Common myeloid progenitor, CD34-positive (primary cell): ENCODE measurements at places on chromosomes 3 and 15.

DNA sequence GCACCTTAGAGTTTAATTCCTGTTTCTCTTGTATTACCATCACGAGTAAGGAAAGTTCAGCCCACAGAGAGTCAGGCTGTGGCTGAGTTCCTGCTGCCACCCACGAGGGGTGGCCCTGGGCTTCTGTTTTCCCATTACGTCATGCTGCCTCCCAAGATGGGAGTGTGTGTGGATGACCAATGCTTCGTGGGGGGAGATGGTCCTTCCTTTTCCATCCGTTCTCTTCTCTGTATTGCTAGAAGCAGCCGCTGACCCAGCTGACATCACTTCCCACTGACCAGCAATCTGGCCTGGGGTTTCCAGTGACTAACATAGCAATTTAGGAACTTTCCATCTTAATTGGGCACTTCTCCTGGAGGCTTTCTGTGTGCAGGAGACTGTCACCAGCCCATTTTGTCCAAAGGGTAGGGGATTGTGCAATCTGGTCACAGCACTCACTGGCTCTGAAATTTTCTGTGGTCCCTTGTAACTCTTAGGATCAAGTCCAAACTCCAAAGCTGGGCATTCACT lies 9.3 kb downstream of the IRAK2 start:
- DNase-seq, result peak; percentile 27

GRCh38 chr15:101534376-101534970 lies 45.0 kb upstream of the PCSK6 start:
- no peak for DNase-seq

- DNase-seq, result no peak
Measured at GRCh38 chr3:181330821-181331563, 341.5 kb upstream of the DNAJC19 start.

DNA sequence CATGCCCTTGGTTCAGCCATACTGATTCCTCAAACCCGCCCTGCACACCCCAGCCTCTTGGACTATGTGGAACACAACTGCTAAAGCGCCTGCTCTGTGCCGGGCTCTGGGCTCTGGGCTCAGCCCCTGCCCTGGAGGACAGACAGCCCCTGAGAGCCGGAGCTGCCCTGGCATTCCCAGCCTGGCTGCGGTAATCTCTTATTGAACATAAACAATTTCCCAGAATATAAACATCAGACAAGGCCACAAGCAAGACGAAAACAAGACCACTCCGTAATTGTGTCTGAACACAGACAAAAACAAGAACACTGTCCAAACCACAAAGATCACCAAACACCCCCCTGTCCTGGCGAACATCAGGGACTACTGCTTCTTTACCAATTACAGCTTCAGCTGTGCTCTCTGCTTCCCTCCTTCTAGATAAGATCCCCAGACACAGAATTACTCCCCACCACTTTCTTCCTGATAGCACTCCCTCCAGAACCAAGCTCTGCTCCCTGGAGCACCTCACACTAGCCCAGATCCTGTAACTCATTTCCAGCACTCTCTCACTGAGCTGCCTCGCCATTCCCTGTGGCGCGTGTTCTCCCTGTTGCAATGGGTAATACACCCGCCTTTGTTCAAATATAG lies 57.1 kb upstream of the TLE3 start:
- no peak for DNase-seq

DNA sequence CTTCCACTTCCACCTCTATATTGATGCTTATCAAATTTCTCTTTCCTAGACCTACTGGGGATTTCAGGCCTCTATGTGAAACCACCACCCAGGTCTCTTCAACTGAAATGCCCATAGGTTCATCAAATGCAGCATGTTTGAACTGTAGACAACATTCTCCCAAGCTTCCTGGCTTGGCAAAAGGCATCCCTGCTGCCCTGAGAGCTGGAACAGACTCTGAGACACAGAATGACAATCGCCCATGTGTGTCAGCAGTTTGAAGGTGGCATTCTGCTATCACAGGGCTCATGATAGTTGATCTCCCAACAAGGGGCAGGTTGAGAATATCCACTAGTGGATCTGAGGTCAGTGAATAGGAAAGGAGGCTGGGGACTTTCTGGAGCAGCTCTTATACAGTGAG lies 200.7 kb downstream of the RPLP1 start:
- no peak for DNase-seq

DNA sequence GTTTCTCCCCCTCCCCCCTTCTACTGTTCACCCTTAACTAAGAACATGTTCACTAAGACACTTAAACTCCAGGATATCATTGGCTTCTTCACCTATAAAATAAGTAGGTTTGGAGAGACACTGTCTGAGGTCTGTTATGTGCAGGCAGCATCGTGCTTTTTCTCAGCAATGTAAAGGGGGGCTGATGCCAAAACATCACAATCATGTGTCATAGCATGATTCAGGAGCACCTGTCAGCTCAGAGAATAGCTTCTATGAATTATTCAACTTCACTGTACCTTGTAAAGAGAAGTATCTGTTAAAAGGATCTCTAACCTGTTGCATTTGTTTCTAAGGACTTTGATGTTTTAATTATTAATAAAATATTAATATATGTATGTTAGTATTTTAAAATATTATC lies 211.4 kb upstream of the EPHA3 start:
- no peak for DNase-seq

DNA sequence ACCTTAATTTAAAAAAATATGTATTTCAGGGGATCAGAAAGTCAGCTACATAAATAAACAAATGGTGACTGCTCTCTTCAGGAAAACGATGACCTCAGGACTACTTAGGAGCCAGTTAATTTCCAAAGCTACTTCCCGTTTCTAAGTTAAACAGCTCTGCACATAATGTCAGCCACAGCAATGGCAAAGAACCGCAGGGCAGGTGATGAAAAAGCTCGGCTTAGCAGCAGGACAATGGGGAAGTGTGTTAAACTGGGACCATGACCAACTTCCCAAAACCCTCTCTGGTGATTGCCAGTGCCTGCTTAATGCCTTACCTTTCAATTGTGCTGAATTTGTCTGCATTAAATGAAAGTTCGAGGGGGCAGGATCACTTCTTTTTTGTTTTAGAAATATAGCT lies 258.9 kb downstream of the FHIT start:
- DNase-seq, result peak; percentile 50

DNA sequence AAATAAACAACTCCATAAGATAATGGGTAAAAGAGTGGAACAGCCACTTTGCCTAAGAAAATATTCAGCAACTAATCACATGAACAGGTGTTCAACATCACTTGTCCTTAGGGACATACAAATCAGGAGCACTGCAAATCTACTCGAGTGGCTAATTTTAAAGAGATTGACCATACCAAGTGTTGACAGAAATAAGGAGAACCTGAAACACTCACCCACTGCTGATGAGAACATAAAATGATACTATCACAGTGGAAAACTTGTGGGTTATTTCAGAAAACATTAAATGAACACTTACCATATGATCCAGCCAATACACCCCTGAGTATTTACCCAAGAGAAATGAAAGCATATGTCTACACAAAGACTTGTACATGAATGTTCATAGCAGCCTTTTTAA lies 70.5 kb downstream of the GABRB3 start:
- DNase-seq, result no peak

- no peak for DNase-seq
Measured at GRCh38 chr3:136296960-136297359, 46.8 kb downstream of the PCCB start.

DNA sequence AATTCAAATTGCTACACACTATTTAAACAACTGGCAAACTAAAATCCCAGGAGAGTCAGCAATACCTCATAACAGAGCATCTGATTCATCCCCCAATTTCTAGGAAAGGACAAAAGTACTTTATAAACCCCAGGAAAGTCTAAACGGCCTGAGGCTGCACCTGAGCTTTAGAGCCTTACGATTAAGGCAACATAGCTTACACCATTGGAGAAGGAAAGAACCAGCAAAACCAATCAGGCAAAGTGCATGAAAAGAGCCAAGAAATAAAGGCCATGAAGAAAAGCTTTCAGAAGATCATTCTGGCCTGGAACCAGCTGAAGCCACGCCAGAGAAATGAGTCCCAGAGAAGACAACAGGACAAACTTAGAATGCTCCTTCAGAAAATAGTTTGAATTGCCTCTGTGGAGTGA lies 48.1 kb downstream of the PTPN9 start:
- no peak for DNase-seq

GRCh38 chr3:77825001-77825827 lies 785.3 kb downstream of the ROBO2 start:
- no peak for DNase-seq

GRCh38 chr15:37220949-37221670 lies 120.8 kb upstream of the MEIS2 start:
- peak; percentile 13 for DNase-seq

DNA sequence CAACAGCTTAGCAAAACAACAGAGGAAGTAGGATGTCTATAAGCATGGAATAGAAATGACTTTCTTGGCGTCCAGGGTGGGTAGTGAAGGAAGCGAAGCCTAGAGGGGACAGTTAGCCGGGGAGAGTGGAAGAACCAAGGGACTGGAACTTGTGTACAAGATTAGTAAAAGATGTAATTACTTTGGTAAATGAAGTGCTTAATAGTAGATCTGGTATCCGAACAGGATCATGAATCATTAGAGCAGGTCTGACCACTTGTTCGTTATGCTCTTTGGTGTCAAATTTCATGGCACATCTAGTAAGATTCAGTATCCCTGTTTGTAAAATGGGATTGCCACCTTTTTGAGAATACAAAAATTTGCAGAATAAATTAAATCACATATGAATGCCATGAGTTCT lies 112.5 kb upstream of the MLF1 start:
- DNase-seq, result no peak

DNA sequence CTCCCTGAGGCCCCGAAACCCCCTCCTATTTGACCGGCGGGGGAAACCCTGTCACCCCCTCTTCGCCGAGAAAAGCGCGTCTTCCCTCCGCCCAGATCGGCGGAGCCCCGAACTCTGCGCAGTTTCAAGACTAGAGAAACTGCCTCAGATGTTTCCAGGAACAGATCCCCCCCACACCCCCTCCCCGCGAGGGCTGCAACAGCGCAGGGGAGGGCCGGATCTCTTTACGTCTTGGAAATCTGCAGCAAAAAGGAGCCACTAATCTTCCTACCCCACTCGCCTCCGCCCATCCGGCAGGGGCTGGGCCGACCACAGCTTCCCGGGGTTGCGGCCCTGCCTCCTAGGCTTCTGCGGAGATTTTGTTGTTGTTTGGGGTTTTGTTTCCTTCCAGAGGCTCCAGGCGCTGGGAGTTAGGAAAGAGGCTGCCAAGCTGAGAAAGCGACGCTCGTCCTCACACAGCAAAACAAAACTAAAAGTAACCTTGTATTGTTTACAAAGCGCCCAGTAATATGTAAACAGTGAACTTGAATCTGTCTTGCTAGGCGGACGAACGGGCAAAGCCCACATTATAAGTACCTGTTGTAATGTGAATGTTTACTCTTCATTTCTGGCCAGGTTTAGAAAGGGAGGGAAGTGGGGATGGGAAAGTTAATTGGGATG lies 2.2 kb downstream of the FOXB1 start:
- DNase-seq, result peak; percentile 92
